Right renal pelvis (tissue), 4 donors: ENCODE measurements at places on chromosomes 4 and X. TPM values are rescaled to one million over a fixed set of nuclear protein-coding genes. Genes with fewer than 3 reads are reported as not detected.

Gene CD40LG
- 0.10 TPM for polyA plus RNA-seq

Gene GPR143
- polyA plus RNA-seq, result 13.1 TPM

Gene ZGRF1
- 12.0 TPM for polyA plus RNA-seq

Gene GC
- polyA plus RNA-seq, result 0.73 TPM

Gene PRMT9
- polyA plus RNA-seq, result 29.6 TPM

Gene SLC7A11
- polyA plus RNA-seq, result 1.9 TPM

Gene CXCL8
- 0.80 TPM for polyA plus RNA-seq

Gene STBD1
- polyA plus RNA-seq, result 1.2 TPM

Gene CFAP47
- 0.83 TPM for polyA plus RNA-seq

Gene USP38
- polyA plus RNA-seq, result 28.1 TPM

Gene P2RY10
- not detected for polyA plus RNA-seq

Gene KLF3
- 76.9 TPM for polyA plus RNA-seq

Gene RAB9A
- 25.6 TPM for polyA plus RNA-seq

Gene CHRDL1
- 11.1 TPM for polyA plus RNA-seq

Gene EDNRA
- polyA plus RNA-seq, result 104 TPM

Gene DUX4
- polyA plus RNA-seq, result not detected

Gene JCHAIN
- polyA plus RNA-seq, result 1.1 TPM

Gene GAGE13
- not detected for polyA plus RNA-seq

Gene RBM47
- polyA plus RNA-seq, result 94.5 TPM

Gene PLXNB3
- 1.8 TPM for polyA plus RNA-seq

Gene CCDC149
- 17.0 TPM for polyA plus RNA-seq

Gene SPARCL1
- polyA plus RNA-seq, result 11.1 TPM

Gene AR
- 2.8 TPM for polyA plus RNA-seq

Gene ARHGAP36
- polyA plus RNA-seq, result 0.10 TPM
